NCI-H187 treated with DMSO at 0.1 percent for 48 hours (cell line): ENCODE measurements at places on chromosomes 6 and 20.

- no peak for DNase-seq
Observed at GRCh38 chr6:40344566-40345167, 242.5 kb downstream of the LRFN2 start.

GRCh38 chr20:38126146-38126921 lies 38.7 kb downstream of the TGM2 start:
- no peak for DNase-seq

DNA sequence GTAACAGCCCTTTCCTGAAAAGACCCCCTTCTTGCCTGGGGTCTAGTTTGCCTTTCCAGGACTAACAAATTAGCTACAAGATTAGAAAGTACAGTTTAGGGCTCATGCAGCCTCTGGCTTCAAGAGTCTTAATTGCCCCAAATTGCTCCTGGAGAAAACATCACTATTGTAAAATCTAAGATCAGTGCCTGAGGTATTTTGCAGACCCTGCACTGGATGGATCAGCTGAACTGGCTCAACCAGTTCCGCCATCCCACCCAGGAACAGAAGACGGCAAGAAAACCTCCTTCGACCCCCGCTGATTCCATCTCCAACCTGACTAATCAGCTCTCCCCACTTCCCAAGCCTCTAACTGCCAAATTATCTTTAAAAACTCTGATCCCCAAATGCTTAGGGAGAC lies 236.5 kb upstream of the KCNG1 start:
- no peak for DNase-seq

DNA sequence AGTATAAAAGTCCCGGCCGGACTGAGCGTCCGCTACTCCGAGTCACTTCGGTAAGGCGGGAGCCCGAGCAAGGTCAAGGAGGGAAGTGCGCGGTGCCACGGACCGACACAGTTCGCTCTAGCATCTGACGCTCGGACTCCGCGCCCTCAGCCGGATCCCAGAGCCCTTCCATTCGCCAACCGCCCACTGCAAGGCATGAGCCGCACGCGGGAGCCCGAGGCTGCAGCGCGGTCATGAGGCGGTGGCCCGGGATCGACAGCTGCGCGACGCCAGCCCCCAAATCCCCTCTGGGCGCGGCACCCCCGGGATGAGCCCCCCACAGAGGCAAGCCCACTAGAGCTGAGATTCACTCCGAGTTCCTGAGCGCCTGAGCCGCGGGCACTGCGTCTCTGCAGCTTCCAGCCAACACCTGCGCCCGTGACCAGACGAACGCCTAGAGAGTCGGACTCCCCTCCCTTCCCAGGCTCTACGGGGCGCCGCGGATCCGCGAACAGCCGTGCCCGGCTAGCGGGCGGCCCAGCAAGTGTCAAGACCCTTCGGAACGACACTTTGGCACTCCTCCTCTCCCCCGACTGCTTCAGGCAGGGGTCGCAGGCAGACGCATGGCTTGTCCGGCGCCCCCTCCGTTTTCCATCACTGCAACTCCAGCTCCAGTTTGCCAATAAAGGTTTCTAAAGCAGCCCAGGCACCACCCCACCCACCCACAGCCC lies 725 bp upstream of the ISM1 start:
- no peak for DNase-seq

- no peak for DNase-seq
Observed at GRCh38 chr6:98957450-98957849, 9.7 kb upstream of the FBXL4 start.

DNA sequence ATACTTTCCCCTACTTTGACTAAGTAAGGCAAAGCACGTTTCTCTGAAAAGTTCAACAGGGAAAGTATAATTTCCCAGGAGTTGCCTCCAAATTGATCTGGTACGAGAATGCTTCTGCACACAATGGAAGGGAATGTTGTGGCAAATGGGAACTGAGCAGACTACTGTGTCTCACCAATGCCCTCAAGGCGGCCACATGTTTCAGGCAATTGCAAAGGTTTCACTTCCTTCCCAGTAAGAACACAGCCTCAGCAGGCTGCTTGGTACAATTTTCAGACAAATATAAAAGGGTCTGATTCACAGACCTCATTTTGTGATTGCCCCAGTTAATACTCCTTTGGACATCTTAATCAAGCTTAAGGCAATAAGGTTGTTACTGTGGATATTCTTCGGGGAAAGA lies 71.2 kb downstream of the KIAA0319 start:
- DNase-seq, result no peak
